ENCODE measurements at places on chromosomes 1 and 21.

- no peak for DNase-seq
These were observed 858 bp downstream of the LACTBL1 start for GRCh38 chr1:22971611-22972405.

GRCh38 chr21:35376406-35377135, 327.5 kb upstream of the RUNX1 start:
- no peak for DNase-seq

DNA sequence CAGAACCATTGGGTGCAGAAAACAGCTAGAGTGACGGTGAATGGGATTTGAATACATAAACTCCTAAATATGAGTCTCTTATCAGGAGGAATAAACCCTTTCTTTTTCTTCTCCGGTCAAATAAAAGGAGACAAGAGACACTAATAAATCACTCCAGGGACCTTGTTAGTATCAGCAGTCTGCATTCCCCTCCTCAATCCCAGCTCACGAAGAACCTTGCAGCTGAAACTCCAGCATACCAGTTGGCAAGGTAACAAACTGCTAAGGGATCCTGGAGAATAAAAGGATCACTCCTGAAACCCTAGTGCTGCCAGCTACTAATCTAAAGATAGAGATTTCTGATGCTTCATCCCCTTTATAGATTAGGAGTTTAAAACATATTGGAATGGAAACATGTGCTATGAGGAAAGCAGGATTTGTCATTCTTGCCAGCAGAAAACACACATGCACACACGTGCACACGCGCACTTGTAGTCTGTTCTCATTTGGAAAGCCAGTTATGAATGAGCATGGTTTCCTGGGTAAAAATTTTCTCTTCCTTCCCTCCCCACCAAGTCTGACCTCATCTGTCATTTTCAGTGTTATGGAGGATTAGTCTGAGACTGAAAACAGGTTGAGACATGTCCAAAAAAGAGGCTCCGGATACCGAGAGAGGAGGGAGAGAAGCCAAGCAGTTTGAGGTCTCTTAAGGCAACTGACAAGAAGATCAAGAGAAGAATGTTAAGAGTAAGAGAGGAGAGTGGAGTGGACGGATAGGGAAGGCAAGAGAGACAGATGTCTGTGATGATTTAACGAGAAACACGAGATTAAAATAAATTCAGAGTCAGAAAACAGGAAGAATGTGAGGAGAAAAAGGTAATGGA, 10.9 kb downstream of the IER5 start:
- no peak for DNase-seq

DNA sequence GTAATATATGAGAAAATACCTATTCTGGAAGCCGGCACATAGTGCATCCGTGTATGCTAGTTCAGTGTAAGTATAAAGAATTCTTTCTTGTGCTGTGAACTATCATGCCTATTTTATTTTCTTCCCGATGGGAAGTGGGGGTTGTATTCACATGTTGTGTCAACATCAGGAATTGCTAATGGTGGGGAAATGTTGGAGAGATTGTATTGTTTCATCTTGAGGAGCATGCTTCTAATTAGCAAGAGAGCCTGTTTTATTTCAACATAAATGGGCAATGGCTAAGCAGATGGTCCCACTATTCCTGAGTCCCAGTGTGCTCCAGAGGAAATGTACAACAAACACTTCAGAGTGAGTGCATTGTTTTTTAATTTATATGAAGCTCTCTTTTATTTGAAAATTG, 485.2 kb downstream of the PLPP3 start:
- DNase-seq = no peak

GRCh38 chr1:41342774-41343355, 18.4 kb upstream of the FOXO6 start:
- no peak for DNase-seq
